Stimulated activated CD4-positive, alpha-beta T cell treated with anti-CD3 and anti-CD28 coated beads, Interleukin-1b, Interleukin-23, amount 100 ng/mL, for 1 hour (primary cell): ENCODE measurements at places on chromosomes 7 and 10.

DNA sequence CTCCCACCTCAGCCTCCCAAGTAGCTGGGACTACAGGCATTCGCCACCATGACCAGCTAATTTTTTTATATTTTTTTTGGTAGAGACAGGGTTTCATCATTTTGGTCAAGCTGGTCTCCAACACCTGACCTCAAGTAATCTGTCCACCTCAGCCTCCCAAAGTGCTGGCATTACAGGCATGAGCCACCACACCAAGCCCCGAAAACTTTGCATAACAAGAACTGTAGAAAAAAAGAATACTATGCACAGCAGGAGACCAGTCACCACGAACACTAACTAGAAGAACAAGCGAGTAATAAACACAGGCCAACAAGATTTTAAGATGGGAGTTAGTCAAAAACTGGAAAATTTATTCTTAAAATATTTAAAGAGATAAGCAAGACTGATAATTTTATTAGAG lies 447.0 kb downstream of the ETV1 start:
- no peak for DNase-seq

DNA sequence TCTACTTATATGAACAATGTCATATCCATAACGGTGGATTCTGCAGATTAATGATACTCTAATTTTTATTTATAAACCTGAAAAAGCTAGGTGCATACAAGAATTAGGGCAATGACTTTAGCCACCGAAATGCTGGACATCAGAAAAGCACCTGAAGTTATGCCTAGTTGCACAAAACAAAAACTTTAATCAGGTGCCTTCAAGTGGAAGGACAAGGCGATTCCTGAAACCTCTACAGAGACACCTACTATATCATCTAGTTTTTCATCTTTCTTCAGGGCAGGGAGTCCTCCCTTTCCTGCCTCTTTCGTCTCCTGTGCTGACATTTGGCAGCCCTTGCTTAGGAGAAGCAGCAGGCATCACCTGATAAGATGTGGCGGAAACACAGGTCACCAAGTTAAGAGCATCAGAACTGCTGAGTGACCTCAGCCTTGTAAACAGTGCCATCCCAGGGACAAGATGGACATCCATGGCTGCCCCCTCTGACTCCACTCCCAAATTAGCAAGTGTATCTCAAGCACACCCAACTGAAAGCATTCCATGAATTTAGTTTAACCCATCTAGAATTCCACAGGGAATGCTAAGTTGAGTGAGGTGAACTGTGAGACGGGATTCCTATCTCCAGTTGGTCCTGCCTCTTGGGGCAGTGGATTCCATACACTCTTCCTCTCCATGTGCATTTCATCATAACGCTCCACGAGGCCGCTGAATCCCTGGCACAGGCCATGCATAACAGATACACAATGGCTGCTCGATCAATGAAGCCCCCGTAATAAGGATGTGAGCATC lies 5.8 kb downstream of the ITPRIP start:
- DNase-seq, result no peak

- DNase-seq, result no peak
Observed at GRCh38 chr7:107944411-107945169, 53.6 kb downstream of the DLD start.

DNA sequence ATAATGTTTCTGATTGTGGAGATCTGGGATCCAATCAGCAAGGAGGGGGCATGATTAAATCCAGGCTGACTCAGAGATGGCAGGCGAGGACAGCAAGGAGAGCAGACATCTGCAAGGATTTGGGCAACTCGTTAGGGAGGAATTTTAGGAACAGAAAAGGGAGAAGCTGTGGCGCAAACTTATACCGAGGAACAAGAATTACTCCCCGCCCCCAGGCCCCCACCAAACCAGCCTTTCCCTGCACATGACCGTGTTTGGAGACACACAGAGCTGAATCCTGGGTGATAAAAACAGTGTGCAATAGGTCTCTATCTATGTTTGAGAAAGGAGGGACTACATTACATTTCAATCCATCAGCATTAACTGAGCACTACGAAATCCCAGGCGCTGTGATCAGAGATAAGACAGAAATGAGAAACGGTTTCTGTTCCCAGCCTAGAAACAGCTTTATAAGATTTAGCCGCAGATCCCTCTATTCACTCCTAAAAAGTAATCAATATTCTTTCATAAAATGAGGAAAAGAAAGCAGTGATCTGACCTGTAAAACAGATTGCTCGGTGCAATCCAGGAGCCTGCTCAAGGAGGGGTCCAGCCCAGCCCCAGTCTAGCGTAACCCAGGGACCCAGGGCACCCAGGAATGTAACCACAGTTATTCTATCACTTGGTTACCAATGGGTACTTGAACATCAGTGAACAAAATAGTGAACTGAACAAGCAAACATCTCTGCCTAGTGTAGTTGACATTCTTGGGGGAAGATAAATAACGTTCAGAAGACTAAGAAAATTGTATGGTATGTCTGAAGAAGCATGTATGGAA lies 37.2 kb upstream of the RAPGEF5 start:
- no peak for DNase-seq

DNA sequence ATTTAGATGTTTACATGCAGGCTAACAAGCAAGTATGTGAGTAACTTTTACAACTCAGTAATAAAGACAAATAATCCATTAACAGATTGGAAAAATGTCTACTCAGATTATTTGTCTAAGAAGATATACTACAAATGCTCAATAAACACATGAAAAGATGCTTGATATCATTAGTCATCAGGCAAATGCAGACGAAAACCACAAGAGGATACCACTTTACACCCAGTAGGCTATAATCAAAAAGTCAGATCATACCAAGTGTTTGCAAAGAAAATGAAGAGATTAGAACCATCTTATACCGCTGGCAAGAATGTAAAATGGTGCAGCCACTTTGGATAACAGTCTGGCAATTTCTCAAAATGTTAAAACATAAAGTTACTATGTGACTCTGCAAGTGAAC lies 84.1 kb downstream of the MALSU1 start:
- no peak for DNase-seq

DNA sequence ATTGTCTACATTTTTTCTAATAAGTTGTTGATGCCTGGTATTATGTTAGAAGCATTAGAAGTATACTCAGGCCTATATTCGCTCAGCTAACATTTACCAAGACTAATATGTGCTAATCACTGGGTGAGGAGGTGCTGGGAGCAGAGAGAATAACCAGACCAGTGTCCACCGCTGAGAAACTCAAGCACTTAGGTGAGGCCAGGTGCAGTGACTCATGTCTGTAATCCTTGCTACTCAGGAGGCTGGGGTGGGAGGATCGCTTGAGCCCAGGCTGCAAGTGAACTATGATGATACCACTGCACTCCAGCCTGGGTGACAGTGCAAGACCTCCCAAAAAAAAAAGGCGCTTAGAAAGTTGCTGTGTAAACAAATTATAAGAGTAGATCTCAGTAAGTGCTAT lies 182.2 kb upstream of the AOAH start:
- DNase-seq, result no peak

DNA sequence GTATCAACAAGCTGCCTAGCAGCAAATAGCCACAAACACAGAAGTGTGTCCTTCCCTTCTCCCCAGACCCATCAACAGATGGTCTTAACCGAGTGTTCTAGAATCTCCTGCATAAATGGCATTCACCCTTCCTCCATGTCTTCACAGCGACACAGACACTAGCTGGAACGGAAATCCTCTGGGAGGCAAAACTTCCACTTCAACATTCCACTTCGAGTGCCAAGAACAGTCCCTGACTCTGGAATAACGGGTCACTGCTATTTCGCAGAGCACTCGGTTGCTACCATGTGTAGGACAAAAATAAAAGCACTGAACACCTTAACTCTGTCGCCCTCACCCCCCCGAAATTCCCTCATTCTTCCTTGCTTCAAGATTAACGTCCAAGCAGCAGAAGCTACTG lies 65.1 kb downstream of the SFMBT2 start:
- no peak for DNase-seq

GRCh38 chr7:99290980-99291607 lies 18.5 kb downstream of the MYH16 start:
- no peak for DNase-seq

DNA sequence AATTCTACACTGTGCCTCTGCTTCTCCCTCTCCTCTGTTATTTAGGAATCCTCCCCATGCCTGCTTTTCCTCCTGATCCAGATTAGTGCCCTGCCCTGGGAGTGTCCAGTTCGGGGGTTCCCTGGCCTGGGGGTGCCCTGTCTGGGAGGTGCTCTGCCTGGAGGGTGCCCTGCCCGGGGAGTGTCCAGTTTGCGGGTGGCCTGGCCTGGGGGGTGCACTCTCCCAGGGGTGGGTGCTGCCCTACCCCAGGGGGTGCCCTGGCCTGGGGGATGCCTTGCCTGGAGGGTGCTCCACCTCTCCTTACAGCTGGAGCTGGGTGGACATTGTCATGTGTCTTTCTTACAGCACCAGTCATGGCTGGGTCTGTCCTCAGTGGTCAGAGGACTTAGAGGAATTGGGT lies 20.2 kb downstream of the RAMP3 start:
- DNase-seq, result no peak

DNA sequence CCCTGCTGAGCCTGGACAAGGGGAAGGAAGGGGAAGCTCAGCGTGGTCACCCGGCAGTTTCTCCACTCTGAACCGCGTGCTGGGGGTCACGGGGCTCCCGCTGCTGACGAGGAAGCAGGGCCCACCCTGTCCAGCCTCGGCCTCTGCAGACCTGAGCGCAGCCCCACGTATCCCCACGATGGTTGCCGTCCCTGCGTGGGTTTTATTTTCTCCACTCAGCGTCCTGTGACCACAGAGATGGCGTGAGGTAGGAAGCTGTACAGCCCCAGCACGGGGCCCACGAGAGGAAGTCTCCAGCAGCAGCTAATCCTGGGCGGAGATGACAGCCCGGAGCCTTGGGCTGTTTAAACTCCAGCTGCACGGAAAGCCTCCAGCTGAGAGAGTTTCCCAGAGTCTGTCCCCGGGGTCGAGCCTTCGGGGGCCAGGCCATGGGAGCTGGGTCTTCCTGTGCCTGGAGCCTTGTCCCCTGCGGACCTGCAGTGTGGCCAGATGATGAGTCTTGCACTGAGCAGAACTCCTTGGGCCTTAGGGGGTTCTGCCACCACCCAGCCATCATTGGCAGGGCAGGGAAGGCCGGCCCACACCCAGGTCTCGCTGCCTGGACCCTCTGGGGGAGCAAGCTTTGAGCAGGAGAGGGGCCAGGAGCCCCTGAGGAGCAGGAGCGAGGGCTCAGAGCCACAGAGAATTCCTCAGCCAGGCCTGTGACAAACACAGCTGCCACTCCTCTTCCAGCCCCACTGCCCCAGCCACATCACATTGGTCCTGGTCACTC lies 72.8 kb upstream of the FAM20C start:
- DNase-seq, result no peak

GRCh38 chr7:132152131-132152889 lies 424.0 kb downstream of the PLXNA4 start:
- no peak for DNase-seq

- DNase-seq, result no peak
Observed at GRCh38 chr10:130611239-130611638, 475.0 kb downstream of the GLRX3 start.

DNA sequence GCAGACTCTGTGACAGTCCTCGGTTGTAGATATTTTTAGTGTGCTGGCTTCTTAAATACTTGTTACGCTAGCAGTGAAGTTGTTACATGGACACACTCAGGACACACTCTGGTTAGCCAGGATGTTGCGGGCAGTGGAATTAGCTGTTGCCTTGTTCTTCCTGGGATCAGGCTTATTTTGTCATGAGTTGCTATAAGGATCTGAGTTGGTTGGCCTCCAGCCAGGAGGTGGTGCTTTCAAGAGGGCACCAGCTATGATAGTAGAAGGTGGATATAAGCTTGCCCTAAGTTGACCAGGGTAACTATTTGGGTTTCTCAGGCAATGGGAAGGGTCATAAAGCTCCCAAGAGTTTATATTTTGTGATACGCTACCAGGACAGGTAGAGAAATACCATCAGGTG lies 150.1 kb upstream of the C1GALT1 start:
- no peak for DNase-seq

DNA sequence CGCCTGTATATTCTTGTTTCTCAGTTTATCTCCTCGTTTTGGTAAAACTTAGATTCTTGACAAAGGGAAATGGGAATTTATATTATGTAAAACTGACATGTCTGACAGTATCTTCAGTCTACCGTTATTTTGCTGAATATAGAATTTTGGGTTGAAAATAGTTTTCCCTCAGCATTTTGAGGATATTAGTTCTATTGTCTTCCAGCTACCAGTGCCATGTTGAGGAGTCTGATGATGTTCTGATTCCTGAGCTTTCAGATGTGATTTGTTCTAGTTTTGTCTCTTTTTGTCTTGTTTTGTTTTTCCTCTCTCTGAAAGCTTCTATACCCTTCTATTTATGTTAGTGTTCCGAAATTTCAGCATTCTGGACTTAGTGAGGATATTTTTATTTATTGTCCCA lies 8.0 kb upstream of the PRKAR2B start:
- no peak for DNase-seq

DNA sequence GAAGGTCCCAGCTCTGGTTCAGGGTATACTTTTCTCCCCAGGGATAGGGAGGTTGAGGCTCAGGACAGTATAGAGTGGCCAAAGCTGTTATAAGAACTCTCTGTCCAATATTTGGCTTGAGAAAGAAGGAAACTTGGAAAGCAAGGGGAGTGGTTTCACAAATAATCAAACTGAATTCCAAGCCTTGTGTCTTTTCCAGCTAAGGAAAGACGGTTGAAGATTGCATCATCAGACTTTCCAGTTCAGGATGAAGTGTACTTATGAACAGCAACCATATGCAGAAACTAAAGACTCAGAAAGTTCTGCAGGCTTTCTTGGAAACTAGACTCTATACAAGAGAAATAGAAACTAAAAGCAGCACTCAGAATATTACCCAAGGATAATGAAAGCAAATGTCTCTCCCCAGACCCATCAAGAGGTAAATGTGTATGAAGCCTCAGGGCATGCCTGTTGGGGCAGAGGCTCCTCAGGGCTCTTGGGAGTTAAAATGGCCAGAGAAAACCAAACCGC lies 46.4 kb downstream of the RAMP3 start:
- DNase-seq, result no peak

- no peak for DNase-seq
Observed at GRCh38 chr7:105187302-105188169, 173.5 kb downstream of the KMT2E start.

- DNase-seq, result no peak
Observed at GRCh38 chr7:1640376-1641172, 29.5 kb upstream of the ELFN1 start.

GRCh38 chr10:123948030-123948823 lies 56.6 kb upstream of the CPXM2 start:
- no peak for DNase-seq

- DNase-seq, result no peak
Observed at GRCh38 chr10:110408203-110408871, 89.4 kb upstream of the DUSP5 start.

DNA sequence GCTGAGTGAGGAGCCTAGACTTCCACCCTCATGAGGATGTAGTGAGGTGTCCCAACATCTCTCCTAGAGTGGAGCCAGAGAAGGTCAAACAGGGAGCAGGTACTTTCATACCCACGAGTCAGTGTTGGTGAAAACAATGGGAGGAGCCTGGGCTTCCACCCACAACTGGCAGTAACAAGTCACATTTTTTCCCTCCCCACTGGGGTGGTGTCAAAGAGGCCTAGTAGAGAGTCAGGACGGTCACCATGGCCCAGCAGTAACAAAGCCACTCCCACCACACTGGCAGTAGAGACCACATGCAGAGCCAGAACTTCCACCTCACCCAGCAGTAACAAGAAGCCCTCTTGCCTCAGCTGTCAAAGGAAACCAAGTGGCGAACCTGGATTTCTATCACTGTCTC lies 280.2 kb upstream of the IMMP2L start:
- no peak for DNase-seq

GRCh38 chr10:1715821-1716220 lies 21.5 kb downstream of the ADARB2 start:
- DNase-seq, result no peak

- DNase-seq, result no peak
Observed at GRCh38 chr10:133124357-133125211, 35.4 kb upstream of the KNDC1 start.

GRCh38 chr7:156604311-156604710 lies 36.3 kb upstream of the RNF32 start:
- no peak for DNase-seq
